ENCODE measurements at places on chromosomes 12 and 14. TPM values are rescaled to one million over a fixed set of nuclear protein-coding genes. Genes with fewer than 3 reads are reported as not detected.

Gene C12orf60
- 0.73 TPM for polyA plus RNA-seq

Gene SERPINA10
- polyA plus RNA-seq, result not detected

Gene MEG3
- polyA plus RNA-seq, result 2,465 TPM

Gene TMEM253
- polyA plus RNA-seq, result 0.38 TPM

Gene GLI1
- polyA plus RNA-seq, result 18.4 TPM

Gene DEGS2
- polyA plus RNA-seq, result 0.37 TPM

DNA sequence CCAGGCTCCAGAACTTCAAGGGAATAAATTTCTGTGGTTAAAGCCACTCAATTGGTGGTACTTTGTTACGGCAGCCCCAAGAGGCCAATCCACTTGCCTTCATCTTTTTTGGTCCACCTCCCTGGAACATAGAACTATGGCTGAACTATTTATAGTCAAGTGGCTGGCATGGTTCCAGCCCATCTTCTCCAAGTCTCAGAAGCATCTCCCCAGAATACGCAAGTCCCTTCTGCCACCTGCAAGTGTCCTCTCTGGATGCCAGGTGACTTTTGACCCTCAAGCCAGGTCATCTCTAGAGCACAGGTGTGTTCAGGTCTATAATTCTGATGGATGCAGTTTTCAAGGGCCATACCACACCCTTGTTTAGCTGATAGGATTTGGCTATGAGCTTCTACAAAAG lies 371.5 kb downstream of the AACS start:
- DNase-seq, result no peak

GRCh38 chr14:74444866-74445265 lies 18.9 kb upstream of the SYNDIG1L start:
- no peak for DNase-seq

- DNase-seq, result no peak
Observed at GRCh38 chr12:56011509-56012090, 9.2 kb upstream of the IKZF4 start.

GRCh38 chr12:7092986-7093460 lies 778 bp upstream of the C1R start:
- DNase-seq, result no peak

DNA sequence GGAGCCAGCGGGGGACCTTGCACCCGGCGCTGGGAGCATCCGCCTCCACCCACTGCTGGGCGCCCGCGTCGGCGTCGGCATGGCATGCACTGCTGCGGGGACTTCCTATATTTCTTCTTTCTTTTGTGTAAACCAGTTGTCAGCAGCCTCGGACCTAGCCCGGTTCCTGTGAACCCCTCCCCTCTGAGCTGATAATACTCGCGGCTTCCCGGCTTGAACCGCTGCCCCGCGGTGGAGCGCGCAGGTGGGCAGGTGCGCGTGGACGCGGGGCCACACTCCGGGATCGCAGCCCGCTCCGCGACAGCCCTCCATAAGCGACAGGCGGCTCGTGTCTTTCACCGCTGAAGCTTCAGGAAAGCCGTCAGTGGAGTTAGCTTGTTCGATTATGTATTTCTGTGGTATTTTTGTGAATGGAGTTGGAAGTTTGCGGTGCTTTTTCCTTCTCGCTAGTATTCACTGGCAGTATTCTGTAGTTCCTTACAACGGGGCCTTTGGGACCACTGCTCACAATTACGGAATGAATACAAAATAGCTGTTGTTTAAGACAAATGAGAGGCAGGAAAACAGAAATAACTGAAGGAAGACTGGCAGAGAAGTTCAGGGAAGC lies 870 bp downstream of the BMAL2 start:
- DNase-seq, result no peak

GRCh38 chr12:41967668-41968500 lies 176.8 kb downstream of the GXYLT1 start:
- no peak for DNase-seq

GRCh38 chr12:88944397-88944796 lies 364.1 kb upstream of the KITLG start:
- DNase-seq, result peak; percentile 3

DNA sequence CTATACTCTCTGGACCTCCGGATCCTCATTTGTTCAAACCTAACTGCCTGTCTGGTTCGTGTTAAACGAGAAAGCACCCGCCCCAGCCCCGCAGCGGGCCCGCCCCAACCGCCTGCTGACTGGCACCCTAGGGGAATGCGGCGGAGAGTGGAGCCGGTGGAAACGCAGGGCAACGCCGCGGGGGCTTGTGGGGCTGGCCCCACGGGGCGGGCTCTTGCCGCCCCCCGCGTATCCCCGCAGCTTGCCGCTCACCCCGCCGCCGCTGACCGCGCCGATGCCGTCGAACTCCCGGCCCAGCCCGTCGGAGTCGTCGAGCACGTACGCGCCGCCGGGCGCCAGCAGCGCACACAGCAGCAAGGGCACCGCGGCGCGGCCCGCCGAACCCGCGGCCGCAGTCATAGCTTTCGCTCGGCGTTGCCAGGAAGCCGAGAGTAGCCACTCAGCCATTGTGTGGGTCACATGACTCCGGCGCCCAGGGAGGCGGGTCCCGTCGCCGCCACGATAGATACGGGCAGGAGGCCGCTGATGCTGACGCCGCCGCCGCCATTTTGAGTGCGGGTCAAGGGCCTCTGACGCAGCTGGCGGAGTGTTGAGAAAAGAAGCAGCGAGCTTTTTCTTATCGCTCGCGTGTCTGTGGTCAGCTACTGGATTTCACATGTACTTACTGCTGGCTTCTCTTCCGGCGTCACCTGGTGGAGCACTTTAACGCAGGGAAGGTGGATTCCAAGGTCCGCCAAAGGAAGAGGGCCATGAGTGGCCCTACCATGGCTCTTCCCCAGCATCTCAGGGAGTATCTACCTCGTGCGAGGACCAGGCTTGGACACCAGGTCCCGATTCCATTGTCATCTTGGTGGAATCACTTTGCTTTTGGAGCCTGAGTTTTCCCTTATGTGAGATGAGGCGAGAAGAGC lies at the start of gene GALC:
GALC (minus strand) TSS at position 465 of the 911 bp plus-strand sequence; CDS start at position 447, 18 bp downstream.
- DNase-seq, result peak; percentile 89

DNA sequence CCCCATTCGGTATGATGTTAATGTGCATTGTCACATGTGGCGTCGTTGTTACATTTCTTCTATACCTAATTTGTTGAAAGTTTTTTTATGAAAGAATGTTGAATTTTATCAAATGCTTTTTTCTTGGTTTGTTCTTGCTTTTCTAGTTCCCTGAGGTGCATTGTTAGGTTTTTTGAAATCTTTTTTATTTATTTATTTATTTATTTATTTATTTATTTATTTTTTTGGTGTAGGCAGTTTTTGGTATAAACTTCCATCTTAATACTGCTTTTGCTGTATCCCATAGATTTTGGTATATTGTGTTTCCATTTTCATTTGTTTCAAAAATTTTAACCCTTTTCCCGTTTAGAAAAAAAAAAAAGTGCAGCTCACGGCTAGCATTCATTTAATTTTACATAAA lies 121.1 kb upstream of the HMGA2 start:
- no peak for DNase-seq

- DNase-seq, result peak; percentile 10
Observed at GRCh38 chr12:89280833-89281538, 71.3 kb downstream of the DUSP6 start.

DNA sequence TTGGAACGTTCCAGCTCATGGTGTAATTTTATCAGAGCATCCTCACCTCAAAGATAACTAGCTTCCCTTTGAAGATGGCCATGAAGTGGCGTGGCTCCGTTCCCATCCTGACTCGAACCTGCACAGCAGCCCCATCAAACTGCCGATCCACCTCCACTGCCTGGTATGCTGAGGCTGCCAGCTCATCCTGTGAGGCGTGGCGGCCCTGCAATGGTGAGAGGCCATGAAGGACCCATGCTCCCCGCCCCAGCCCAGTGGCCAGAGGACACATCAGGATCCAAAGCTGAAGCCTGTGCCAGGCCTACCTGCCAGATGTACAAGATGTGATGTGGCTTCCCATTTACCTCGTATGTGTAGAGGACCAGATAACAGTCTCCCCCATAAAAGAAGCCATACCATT lies 11.2 kb downstream of the AVIL start:
- DNase-seq, result no peak

DNA sequence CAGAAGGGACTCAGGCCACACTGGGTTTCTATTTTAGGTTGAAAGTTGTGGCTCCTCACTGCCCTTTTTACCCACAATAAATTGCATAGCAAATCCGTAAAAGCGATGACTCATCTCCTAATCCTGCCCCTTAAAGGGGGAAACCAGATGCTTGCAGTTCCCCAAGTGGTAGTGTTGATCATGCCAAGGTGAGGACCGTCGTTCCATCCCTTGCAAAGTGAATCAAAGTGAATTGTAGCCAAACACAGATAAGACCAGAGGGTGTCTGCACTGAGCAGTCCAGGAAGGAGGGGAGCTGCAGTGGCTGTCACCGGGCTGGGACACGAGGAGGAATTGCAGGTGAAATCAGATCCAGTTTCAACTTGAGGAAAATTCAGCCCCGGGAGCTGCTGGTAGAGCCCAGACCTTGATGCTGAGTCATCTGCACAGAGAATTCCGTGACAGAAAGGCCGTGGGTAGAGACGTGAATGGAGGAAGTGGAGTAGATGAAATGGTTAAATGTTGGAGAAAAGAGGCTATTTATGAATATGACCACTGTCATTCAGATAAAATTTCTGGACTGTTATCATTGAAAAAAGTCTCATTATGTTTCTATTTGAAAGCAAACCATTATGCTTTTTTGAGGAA lies 44.2 kb upstream of the MMP17 start:
- no peak for DNase-seq

GRCh38 chr12:93536766-93537488 lies 35.5 kb upstream of the SOCS2 start:
- DNase-seq, result no peak

DNA sequence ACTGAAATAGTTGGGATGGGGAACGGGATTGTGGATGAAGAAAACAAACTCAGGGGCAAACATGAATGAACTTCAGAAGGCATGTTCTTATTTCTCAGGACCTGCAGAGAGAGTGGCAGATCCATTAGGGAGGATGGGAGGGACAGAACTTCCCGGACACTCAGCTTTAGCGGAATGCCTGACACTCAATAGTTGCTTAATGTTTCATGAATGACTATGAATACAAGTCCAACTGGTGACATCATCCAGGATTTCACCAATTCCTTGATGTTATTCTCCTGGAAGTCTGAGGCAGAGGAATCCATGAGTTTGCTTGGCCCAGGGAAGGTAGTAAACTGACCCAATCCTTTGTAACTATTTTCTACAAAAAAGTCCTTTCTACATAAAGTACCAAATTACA lies 37.8 kb upstream of the LRRC10 start:
- no peak for DNase-seq

DNA sequence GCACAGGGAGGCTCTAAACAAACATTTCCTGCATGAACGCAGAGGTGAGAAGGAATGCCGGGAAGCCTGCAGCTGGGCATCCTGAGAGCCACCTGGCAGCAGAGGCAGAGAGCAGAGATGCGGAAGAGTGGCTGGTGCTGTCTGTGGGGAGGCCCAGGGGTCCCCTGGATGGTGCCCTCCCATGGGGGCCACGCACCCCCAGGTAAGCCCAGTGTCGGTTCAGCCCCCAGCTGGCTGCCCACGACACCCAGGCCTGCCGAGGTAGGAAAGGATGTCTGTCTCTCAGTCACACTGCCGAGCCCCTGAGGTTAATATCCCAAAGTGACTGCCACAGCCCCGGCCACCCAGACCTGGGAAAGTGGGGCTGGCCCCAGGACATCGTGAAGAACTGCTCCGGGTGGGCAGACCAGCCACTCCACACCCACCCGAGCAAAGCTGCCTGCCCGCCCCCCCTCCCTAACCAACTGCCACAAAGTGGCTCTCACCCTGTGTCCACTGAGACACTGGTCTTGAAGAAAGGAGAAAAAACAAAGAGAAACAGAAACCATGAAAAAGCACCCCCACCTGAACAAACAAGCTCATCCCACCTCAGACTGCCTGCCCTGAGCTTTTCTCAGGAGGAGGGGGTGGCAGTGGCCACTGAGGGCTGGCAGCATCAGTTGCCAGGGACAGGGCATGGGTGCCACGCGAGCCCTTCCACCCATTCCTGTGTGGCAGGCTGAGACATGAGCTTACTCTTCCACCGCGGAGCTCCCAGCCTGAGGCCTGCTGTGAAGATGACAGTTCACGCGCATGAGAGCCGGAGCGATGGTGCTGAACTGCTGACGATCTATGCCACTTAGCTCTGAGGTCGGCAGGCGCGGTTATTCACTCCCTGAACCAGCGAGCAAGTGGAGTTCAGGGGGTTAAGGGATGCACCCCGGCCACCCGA lies 40.8 kb downstream of the CCDC88C start:
- DNase-seq, result no peak

DNA sequence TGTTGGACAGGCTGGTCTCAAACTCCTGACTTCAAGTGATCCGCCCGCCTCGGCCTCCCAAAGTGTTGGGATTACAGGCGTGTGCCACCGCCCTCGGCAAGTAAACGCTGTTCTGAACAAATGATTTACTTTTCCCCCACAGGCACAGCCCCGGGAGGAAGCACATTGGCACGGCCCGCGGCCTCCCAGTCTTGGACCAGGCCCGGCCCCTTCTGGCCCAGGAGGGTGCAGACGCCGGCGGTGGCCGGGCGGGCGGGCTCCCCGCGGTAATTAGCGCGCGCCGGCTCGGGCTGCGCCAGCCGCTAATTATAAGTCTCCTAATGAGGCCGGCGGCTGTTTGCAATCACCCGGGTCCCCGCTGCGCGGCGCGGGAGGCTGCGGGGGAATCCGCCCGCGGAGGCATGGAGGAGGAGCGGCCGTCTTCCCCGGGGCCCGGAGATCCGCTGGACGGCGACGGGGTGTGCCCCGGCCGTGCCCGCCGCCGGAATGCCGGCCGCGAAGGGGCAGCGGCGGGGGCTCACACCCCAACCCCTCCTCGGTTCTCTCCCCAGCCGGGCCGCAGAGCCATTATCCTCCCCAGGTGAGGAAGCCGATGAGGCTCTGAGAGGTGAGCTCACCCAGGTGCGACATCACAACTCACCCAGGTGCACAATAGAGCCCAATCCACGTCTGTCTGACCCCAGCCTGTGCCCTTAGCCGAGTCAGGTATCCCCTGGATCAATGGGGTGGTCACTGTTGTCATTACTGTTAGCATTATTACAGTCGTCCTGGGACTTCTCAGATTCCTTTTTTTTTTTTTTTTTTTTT lies 3.3 kb upstream of the POP5 start:
- peak; percentile 43 for DNase-seq

- no peak for DNase-seq
Observed at GRCh38 chr12:74999474-74999873, 210.2 kb downstream of the KCNC2 start.

Data from muscle of back (tissue), 13 donors.